ENCODE measurements at places on chromosomes 16 and 17. TPM values are rescaled to one million over a fixed set of nuclear protein-coding genes. Genes with fewer than 3 reads are reported as not detected.

Gene NOL3
- total RNA-seq: 10.1 TPM

Gene EVI2A
- 11.0 TPM for total RNA-seq

Gene KRTAP17-1
- total RNA-seq: not detected

DNA sequence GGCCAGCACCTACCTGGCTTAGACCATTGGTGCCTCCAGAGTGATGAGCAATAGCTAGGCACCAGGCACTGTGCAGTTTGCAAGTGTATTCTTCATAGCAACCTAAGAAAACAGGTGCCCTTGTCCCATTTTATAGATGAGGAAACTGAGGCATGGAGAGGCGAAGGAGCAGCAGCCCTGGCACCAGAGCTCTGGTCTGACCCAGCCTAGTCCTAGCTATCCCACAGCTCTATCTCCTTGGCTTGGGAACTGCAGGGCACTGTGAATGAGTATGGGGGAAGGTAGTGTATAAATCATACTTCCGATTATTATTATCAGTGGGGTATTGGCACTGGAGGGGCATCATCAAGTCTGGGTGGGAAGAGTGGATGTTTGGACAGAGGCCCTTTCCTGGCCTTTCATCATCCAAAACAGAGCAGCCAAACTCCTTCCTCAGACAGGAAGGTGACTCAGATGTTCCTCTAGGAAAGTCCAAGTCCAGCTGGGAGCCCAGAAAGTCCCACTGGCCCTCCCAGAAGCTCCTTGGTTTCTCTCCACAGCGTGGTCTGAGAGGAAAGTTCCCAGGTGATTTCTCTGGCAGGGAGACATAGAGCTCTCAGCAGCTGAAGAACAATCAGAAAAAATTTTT is 32.0 kb upstream of the PLLP start:
- DNase-seq: peak; percentile 99

DNA sequence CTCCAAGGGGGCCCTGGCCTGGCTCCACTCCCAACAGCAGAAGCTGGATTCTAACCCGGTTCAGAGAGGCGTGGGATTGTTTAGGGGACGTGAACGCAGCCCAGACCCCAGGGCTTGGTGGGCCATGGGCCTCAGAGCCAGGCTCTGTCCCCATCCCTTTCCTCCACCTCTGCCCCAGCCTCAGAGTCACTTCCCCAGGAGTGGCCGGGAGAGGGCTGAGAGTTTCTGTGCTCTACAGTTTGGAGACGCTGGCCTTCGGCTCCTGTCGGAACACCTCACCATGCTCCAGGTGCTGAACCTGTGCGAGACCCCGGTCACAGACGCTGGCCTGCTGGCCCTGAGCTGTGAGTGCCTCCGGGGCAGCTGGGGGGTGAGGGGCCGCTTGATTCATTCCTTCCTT is 73.8 kb upstream of the PLCG2 start:
- DNase-seq: no peak

- DNase-seq: no peak
These were observed 25.3 kb downstream of the MBTPS1 start for GRCh38 chr16:84091460-84091859.

GRCh38 chr17:31869031-31869430 is 10.0 kb upstream of the COPRS start:
- DNase-seq: no peak

- no peak for DNase-seq
These were observed 79.4 kb downstream of the SDK2 start for GRCh38 chr17:73564843-73565242.

GRCh38 chr17:2253768-2254406 is 49.7 kb downstream of the SMG6 start:
- no peak for DNase-seq

DNA sequence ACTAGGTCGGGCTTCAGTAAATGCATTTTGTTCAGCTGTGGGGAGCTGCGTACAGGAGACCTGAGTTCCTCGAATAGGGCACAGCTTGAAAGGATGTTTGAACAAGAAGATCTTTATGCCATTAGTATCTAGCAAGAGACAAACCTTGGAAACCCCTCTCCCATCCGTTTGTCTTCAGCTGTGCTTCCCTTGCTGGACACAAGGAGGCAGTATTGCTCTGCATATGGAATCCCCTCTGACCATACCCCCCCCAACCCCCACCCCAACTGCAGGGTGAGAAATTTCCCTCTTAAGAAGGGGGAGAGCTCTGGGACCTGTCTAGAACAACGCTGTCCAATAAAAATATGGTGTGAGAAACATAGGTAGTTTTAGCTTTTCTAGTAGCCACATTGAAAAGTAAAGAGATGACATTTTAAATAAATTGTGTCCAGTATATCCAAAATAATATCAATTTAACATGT is 1.6 kb downstream of the MRM1 start:
- DNase-seq: peak; percentile 73

DNA sequence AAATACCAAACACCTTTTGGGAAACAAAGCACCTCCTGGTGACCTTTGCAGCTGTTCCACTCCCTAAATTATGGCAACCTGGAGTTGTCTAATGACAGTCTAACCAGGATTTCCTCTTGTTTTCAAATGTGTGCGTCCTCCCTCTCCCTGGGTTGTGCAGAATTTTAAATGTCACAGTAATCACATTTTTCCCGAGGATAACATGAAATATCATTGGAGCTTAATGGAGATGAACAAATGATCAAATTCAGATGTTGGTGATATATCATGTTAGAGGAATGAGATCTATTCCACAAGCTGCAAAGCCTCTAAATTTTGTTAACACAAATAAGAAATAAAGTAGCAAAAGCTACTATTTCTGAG is 86.9 kb upstream of the HLF start:
- no peak for DNase-seq
